Sigmoid colon (tissue), 7 donors: ENCODE measurements at places on chromosomes 4 and X. TPM values are rescaled to one million over a fixed set of nuclear protein-coding genes. Genes with fewer than 3 reads are reported as not detected.

The CYSLTR1 gene
- total RNA-seq: 1.4 TPM

The GPC4 gene
- 25.3 TPM for total RNA-seq

The QDPR gene
- 19.7 TPM for total RNA-seq

DNA sequence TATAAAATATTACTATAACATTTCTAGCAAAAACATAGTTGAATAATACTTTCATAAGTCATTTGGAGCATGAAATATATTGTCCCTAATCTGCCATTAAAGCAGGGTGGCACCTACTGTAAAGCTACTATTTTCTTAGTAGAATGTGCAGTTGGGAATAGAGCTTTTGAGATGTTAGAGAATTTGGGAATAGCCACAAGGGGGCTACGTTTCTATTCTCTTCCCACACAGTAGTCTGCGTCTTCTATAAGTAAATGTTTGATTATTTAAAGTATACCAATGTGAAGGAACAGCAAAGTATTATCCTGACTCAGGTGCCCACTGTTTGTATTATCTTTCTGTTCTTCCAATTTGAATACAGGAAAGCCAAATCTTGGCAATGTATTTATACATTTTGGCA is 323.2 kb upstream of the GIMD1 start:
- no peak for DNase-seq

GRCh38 chr4:121838136-121838535 is 14.5 kb upstream of the CCNA2 start:
- no peak for DNase-seq

DNA sequence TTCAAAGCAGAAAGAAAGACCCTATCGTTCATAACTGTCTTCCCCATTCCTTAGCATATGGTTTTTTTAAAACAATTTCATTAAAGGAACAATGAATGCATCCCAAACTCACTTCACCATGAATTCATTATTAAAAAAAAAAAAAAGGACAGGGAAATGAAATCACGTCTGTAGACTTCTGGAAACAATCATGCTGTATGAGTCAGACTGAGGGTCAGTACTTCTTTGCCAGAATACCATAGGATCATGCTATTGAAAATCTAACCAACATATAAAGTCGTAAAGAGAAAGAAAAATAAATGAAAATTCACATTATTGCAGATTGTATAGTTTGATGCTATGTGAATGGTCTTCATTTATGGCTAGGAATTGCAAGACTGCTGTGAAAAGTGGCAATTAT is 144.4 kb downstream of the PCDH18 start:
- no peak for DNase-seq

DNA sequence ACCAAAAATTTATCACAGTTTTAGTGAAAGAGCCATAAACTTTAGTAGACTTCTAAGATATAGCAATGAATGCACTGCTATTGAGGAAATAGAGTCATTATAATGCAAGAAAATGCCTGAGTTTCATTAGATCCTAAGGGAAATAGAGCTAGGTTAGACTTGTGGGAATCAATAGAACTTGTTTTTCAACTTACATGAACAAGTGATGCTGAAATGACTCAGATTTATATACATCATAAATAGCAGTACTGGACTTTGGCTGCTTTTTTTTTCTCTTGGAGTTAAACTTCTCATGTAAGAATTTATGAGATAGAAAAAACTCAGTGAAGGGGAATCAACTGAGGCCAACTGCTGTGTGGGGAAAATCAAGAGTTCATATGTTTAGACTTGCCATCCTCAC is 216.5 kb upstream of the AADAT start:
- no peak for DNase-seq

- DNase-seq: no peak
Measured at GRCh38 chrX:148811236-148811635, 310.8 kb downstream of the AFF2 start.

- DNase-seq: peak; percentile 72
Measured at GRCh38 chr4:55397126-55397436, 1.3 kb downstream of the TMEM165 start.

The GAGE2A gene
- total RNA-seq: not detected

The IL2RG gene
- not detected for total RNA-seq

GRCh38 chr4:57444671-57445070 is 334.5 kb upstream of the IGFBP7 start:
- DNase-seq: no peak

The HDX gene
- 7.5 TPM for total RNA-seq

The TAF7L gene
- total RNA-seq: not detected

DNA sequence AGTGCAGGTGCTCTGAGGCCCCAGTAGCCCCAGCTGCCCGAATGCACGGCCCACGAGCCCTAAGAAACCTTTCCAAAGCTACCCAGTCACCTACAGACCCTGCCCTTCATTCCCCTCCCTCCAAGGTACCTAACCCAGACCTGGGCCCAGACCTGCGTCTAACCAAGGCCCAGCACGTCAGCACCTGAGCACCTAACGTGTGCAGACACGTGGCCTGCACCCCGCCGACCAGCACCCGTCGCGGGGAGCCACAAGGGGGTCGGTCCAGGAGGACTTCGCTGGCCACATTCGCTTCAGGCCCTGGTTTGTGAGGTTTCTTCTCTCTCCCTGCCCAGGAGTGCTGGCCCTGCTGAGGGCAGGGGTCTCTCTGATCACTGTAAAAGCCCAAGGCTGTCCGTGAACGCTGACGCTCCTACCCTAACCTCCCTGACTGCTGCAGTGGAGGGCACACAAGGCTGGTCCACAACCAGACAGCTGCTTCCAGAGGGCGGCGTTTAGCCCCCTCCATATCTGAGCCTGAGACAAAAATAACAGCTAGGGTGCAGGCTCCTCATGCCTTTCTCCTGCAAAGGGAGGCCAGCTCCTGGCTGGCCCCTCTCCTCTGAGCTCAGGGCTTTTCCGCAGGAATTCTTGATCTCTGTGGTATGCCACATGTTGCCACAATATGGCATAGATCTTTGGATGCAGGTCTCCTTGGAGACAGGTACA is 31.8 kb downstream of the WDR1 start:
- peak; percentile 50 for DNase-seq

DNA sequence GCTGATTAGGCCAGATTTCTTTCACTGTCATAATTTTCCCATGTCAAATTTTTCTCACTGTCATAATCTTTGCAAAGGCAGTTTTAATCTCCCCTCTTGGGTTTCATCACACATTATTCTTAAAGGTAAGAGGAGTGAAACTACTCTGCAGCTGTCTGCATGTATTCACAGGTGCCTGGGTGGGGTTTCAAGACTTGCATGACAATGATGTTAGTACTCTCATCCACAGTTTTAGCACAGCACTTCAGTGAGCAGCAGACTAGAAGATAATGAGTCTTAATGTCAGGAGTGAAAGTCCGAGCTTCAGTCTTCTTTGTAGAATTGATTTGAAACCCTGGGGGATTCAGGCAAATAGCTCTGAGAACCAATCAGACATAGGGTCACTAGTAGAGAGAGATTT is 182.5 kb upstream of the GALNT7 start:
- DNase-seq: no peak

The MAOB gene
- 29.0 TPM for total RNA-seq

The FAM90A26 gene
- not detected for total RNA-seq

GRCh38 chr4:134365852-134366251 is 164.3 kb upstream of the PABPC4L start:
- DNase-seq: no peak

The PDE5A gene
- 138 TPM for total RNA-seq

DNA sequence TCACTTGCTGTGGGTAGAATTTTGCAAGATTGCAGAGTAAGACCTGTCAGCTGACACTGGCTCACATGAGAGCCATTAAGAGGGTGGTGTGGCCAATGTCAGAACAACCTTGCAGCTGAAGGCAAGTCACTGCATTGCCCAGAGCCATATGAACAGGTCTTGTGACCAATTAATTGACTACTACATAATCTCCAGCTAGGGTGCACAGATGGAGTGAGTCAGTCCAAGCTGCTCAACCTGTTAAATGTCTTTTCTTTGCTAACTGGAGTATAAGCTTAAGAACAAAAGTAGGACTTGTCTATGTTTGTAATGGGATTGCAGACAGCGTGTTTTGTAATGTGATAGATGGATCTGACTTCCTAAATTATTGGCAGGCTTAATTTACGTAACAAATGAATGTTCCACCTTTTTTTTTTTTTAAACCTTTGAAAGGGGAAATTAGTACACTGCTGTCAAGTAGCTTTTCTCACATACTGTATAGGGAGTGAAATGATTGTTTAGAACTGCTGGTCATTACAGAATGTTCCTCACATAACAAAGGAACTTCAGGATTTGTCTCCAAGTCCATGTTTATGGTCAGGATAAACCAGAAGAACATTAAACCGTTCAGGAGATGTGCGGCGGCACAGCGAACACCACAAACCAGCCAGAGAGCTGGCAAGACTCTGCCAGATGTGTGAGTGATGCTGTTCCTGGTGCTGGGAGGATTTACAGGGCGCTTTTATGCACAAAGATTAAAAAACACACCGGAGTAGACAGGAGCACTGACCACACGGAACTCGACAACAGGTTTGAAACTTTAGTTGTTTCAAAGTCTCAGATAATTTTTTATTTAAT is 37.0 kb downstream of the FNIP2 start:
- DNase-seq: no peak

The MED14 gene
- total RNA-seq: 31.3 TPM

DNA sequence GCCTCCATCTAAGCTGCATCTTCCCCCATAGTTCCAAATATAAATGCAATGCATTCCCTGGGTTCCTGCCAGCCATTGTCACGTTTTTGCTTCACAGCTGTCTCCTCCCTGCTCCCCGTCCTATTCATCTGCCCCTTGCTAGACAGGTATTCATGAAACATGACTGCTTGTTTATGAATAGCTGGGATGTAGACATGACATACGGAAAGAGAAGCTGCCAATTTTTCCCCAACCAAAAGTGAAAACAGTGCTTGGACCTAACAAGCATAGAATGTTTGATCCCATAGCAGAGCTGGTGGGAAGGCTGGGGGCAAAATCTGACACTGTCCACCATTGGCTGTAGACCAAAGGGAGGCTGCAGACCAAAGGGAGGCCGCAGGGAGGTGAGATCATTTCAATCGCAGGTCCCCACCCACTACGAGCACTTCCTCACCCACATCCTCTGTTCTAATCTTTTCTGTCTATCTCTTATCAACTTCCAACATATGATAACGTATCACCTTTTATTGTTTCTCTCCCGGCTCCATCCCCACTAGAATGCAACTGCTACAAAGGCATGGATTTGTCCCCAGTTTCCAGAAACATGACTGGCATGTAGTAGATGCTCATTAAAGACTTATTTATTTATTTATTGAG is 8.5 kb upstream of the GYG2 start:
- DNase-seq: no peak
